Lung (tissue), 17 donors: ENCODE measurements at places on chromosomes 7 and 10. TPM values are rescaled to one million over a fixed set of nuclear protein-coding genes. Genes with fewer than 3 reads are reported as not detected.

GRCh38 chr10:7338469-7338868 is 72.4 kb downstream of the SFMBT2 start:
- no peak overlapping the region for H3K27ac ChIP-seq
- no peak overlapping the region for H3K4me3 ChIP-seq
- H3K27me3 ChIP-seq: no peaks in the 10 kb centered on the region
- no peaks in the 10 kb centered on the region for H3K36me3 ChIP-seq
- peaks cover 3% of the 10 kb centered on the region for H3K4me1 ChIP-seq

DNA sequence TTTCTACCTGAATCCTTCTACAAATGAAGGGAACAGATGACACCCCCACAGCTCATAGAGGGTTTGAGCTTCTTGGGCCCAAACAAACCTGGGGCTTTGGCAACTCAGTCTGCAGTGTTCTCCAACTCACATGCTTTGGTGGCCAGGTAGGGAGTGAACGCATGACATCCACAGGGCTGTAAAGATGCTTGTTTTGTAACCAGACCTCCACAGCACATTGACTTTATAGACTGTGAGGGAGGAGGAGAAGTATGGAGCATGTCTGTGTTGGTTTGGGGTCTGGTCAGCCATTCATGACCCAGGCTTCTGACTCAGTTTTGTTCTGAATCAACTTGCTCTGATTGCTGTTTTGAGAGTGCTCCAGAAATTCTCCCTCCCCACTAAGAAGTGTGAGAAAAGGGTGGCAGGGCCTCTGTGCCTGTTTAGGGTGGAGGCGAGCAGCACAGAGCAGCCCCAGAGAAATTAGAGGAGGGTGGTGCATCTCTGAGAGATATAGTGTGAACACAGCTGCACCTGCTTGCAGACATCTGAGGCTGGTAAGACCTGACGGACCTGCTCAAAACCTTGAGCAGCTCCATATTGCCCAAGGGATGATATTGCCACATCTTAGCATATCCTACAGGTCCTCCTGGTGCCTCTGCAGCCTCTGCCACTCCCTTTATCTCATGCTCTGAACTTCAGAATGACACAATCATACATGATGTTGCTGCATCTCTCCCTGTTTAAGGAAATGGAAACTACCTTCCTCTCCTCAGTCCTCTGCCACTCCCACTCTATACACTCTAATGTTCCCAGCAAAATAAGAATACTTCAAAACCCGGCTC is 287.7 kb downstream of the ABCA13 start:
- no peak overlapping the region for H3K27ac ChIP-seq
- no peaks in the 10 kb centered on the region for H3K27me3 ChIP-seq
- H3K4me1 ChIP-seq: no peaks in the 10 kb centered on the region
- H3K36me3 ChIP-seq: no peaks in the 10 kb centered on the region
- H3K4me3 ChIP-seq: no peak overlapping the region

DNA sequence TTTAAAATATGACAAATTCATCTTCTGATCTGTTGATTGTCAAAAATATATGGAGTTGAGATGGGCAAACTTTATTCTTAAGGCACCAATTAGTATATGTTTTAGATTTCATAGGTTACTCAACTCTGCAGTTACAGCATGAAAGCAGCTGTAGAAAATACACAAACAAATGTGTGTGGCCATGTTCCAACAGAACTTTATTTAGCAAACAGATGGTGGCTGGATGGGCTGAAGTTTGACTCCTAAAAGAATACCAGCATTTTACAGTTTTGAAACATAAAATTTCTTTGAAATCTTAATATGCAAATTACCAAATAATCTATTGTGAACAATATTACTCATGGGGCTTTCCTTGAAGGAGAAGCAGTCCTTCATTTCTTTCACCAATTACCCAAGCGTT is 1206.0 kb upstream of the LRRTM3 start:
- no peak overlapping the region for H3K27ac ChIP-seq
- H3K4me3 ChIP-seq: no peak overlapping the region
- no peaks in the 10 kb centered on the region for H3K36me3 ChIP-seq
- no peaks in the 10 kb centered on the region for H3K4me1 ChIP-seq
- no peaks in the 10 kb centered on the region for H3K27me3 ChIP-seq

The MBL2 gene
- not detected for total RNA-seq

GRCh38 chr7:114689406-114689805 is 232.5 kb upstream of the MDFIC start:
- no peak overlapping the region for H3K27ac ChIP-seq
- H3K36me3 ChIP-seq: peaks cover 6% of the 10 kb centered on the region
- H3K4me1 ChIP-seq: no peaks in the 10 kb centered on the region
- no peak overlapping the region for H3K4me3 ChIP-seq

GRCh38 chr10:85900487-85900886 is 466.1 kb downstream of the GRID1 start:
- DNase-seq: no peak
- no peak overlapping the region for H3K4me3 ChIP-seq
- no peak overlapping the region for H3K27ac ChIP-seq
- H3K27me3 ChIP-seq: no peaks in the 10 kb centered on the region
- H3K36me3 ChIP-seq: no peaks in the 10 kb centered on the region
- H3K4me1 ChIP-seq: no peaks in the 10 kb centered on the region

- H3K36me3 ChIP-seq: no peaks in the 10 kb centered on the region
- H3K4me3 ChIP-seq: no peak overlapping the region
- no peak overlapping the region for H3K27ac ChIP-seq
- H3K4me1 ChIP-seq: no peaks in the 10 kb centered on the region
- DNase-seq: peak; percentile 23
These were observed 41.4 kb downstream of the MRC1 start for GRCh38 chr10:17850501-17850900.

DNA sequence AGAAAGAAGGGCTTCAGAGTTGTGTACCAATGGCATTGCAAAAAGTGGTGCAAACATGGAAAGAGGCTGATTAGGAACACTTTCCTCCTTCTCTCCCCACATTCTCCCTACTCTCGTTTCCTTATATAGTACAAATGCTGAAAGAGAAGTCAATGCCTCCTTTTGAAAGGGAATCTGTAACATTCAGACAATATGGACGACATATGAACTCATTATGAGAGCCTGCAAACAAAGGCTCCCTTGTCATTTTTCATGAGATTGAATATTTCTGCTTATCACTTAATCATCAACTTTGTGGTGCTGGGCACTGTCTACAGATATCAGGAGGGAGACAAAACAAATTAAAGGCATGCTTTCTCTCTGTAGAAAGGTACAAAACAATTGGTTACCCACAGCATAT is 437.1 kb upstream of the PHF14 start:
- no peak overlapping the region for H3K4me3 ChIP-seq
- H3K27me3 ChIP-seq: no peaks in the 10 kb centered on the region
- no peaks in the 10 kb centered on the region for H3K4me1 ChIP-seq
- no peak overlapping the region for H3K27ac ChIP-seq
- no peaks in the 10 kb centered on the region for H3K36me3 ChIP-seq
- no peak for DNase-seq

The GJD4 gene
- not detected for total RNA-seq

The ZSWIM8 gene
- 78.0 TPM for total RNA-seq

DNA sequence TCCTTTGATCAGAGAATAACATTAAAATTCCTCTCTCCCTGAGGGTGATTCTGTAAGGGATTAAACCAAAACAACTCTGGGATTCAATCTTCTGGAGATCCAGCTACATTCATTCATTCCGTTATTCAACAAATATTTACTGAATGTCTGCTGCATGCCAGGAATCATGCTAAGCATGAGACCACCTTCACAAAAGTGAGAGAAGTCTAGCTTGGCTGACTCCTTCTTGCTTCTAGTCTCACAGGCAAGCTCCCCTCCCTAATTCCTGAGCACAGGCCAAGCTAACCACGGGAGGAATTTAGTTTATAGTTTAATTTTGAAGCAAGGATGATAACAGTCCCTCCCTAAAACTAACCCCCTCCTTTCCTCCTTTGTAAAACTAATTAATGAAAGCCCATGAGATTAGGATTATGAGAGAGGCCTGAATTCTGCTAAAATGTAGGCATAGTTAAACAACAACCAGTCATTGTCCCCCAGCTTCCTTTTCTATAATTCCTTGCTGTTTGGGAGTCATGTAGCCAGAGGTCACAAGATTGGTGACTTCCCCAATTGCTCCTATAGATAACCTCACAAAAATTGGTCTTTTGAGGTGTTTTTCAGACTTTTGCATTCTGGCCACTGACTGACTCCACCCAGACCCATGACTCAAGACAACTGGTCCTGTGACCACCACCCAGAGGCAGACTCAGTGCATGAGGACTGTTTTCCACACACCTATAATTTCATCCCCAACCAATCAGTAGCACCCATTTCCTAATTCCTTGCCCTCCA is 113.5 kb downstream of the ITGB8 start:
- DNase-seq: no peak
- no peak overlapping the region for H3K27ac ChIP-seq
- no peaks in the 10 kb centered on the region for H3K27me3 ChIP-seq
- no peaks in the 10 kb centered on the region for H3K36me3 ChIP-seq
- H3K4me1 ChIP-seq: no peaks in the 10 kb centered on the region

The ANKRD7 gene
- total RNA-seq: 1.6 TPM

DNA sequence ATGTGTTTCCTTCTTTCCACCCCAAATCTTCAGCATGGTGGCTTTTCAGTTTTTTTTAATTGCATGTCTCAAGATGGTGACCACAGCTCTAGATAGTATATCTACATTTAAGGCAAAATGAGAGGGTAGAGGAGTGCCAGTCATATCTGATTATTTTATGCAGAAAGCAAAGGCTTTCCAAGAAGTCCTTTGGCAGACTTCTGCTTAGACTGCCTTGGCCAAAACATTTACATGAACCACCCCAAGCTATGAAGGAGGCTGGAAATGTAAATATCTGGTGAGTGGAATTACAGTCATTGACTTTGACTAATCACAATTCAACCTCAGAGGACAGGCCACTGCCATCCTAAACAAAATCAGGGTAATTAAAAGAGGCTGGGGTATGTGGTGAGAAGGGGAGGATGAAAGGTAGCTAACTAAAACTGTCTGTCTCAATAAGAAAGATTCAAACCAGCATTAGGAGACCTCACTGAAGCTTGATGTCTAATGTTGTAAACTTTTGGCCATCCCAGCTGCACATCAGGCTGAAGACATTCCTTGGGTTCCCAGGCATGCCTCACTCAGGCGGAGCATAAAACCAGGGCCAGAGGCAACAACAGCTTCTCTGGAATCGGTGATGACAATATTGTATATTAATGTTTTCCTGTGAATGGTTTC is 53.4 kb downstream of the PPP1R3C start:
- H3K27me3 ChIP-seq: no peaks in the 10 kb centered on the region
- H3K27ac ChIP-seq: no peak overlapping the region
- H3K4me3 ChIP-seq: no peak overlapping the region
- H3K4me1 ChIP-seq: peaks cover 14% of the 10 kb centered on the region
- H3K36me3 ChIP-seq: no peaks in the 10 kb centered on the region
- DNase-seq: no peak

The CYP3A7 gene
- total RNA-seq: 0.71 TPM

The MXI1 gene
- 55.8 TPM for total RNA-seq

DNA sequence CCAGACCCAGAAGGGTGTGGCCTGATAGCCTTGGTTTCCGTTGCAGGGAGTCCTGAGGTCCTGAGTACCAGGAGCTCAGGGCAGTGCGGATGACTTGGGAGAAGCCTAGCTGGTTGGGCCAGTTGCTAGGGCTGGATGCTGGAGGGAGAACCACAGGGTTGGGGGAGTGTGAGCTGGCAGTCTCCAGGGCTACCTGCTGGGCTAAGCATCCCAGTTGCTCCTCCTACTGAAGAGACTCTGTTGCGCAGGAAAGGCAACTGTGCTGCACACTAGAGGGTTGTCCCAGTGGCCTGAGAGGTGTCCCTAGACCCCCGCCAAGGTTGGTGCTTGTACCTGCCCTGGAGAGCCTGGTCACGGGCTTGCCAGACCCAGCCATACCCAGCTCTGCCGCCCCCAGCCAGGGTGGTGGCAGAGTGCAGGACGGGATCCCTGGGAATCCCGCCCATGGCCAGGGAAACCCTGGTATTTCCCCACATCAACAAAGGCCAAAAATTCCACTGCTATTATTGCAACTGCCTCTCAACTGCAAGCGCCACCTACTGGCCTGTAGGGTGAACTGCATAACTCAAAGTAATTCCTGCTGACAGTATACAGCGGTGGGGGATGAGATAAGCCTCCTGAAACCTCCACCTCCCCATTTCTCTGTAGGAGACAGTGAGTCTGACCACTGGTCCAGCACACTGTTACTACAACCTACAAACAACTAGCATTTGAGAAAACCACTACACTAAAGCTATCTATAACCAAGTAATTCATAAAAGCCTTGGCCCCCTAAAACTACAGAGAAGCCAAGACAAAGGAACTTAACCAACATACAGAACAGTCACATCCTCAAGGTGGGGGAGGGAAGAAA is 67.6 kb upstream of the DDC start:
- H3K27me3 ChIP-seq: no peaks in the 10 kb centered on the region
- no peak overlapping the region for H3K27ac ChIP-seq
- no peak overlapping the region for H3K4me3 ChIP-seq
- peak; percentile 30 for DNase-seq
- H3K4me1 ChIP-seq: no peaks in the 10 kb centered on the region

GRCh38 chr7:80637911-80638765 is at the start of gene CD36:
TSS of gene CD36 (plus strand) at chr7:80638642. CDS start at chr7:80646741, 8,099 bp downstream.
- peaks cover 8% of the 10 kb centered on the region for H3K4me1 ChIP-seq
- H3K4me3 ChIP-seq: no peak within 1 kb of the TSS
- no peak within 1 kb of the TSS for H3K27ac ChIP-seq

- no peak for DNase-seq
- H3K4me3 ChIP-seq: no peak overlapping the region
- no peak overlapping the region for H3K27ac ChIP-seq
- no peaks in the 10 kb centered on the region for H3K4me1 ChIP-seq
- H3K27me3 ChIP-seq: no peaks in the 10 kb centered on the region
These were observed 81.0 kb downstream of the EZH2 start for GRCh38 chr7:148803094-148803493.

- H3K4me1 ChIP-seq: peaks cover 4% of the 10 kb centered on the region
- H3K27me3 ChIP-seq: no peaks in the 10 kb centered on the region
- no peak overlapping the region for H3K27ac ChIP-seq
These were observed 2.4 kb downstream of the ANKRD22 start for GRCh38 chr10:88849234-88849633.
